ENCODE measurements at places on chromosomes 12 and 14. TPM values are rescaled to one million over a fixed set of nuclear protein-coding genes. Genes with fewer than 3 reads are reported as not detected.

- H3K27ac ChIP-seq: no peak overlapping the region
- no peaks in the 10 kb centered on the region for H3K27me3 ChIP-seq
- DNase-seq: no peak
- H3K4me3 ChIP-seq: peak overlapping the region; percentile 68
- H3K4me1 ChIP-seq: peaks cover 48% of the 10 kb centered on the region
- peaks cover 4% of the 10 kb centered on the region for H3K36me3 ChIP-seq
Observed at GRCh38 chr12:121534495-121535148, 46.2 kb downstream of the KDM2B start.

DNA sequence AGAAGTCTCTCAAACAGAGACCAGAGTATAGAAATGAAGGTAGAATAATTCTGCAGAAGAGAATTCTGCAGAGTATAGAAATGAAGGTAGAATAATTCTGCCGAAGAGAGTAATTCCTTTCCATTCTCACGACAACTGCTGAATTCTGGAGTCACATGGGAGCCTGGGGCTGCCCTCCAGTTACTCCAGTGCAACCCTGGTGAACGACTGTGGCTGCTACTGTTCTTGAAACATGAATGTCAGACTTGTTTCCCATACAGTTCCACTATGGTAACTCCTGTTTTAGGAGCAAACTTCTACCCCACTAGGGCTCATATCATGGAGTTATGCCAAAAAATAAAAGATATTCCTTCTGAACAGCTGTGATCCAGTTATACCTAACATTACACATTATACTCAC lies 164.4 kb downstream of the KICS2 start:
- peaks cover 7% of the 10 kb centered on the region for H3K36me3 ChIP-seq
- no peak overlapping the region for H3K4me3 ChIP-seq
- no peak overlapping the region for H3K27ac ChIP-seq
- DNase-seq: no peak
- peaks cover 24% of the 10 kb centered on the region for H3K4me1 ChIP-seq

DNA sequence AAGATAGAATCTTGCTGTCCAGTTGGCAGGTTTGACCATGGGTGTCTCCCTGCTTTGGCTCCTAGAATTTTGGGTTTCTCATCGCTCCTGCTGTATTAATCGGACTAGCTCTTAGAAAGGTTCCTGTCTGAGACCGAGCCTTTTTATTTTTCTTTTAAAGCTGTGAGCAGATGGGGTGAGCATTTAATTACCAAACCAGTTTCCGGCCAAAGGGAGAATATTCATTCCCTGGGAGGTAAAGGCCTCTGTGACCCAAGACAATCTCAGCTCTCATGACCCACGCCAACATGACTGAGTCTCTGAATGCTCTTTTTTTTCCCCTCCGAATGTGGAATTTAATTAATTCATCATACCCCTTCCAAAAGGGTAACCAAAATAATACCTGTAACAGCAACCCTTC lies 464.7 kb upstream of the TMEM132C start:
- H3K27ac ChIP-seq: no peak overlapping the region
- H3K27me3 ChIP-seq: no peaks in the 10 kb centered on the region
- no peaks in the 10 kb centered on the region for H3K4me1 ChIP-seq
- no peak for DNase-seq
- H3K4me3 ChIP-seq: no peak overlapping the region

ATG2B gene
- 17.0 TPM for total RNA-seq

DNA sequence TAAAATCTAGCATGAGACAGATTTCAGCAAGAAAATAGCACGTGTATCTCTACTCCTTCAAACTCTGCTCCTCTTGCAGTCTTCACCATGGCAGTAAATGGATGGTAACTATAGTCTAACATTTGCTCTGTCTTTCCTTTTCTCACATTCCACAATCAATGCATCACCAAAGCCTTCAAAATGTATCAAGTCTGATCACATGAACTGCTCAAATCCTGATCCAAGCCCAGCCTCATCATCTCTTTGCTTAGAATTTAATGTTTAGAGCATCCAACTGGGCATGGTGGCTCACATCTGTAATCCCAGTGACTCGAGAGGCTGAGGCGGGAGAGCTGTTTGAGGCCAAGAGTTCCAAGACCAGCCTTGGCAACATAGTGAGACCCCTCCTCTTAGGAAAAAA lies 45.9 kb downstream of the CDK17 start:
- H3K4me3 ChIP-seq: no peak overlapping the region
- H3K36me3 ChIP-seq: no peaks in the 10 kb centered on the region
- no peak overlapping the region for H3K27ac ChIP-seq
- H3K27me3 ChIP-seq: no peaks in the 10 kb centered on the region
- H3K4me1 ChIP-seq: peaks cover 10% of the 10 kb centered on the region
- DNase-seq: no peak

TMEM253 gene
- total RNA-seq: 1.6 TPM

GRCh38 chr14:37116933-37117849 lies 55.2 kb downstream of the SLC25A21 start:
- no peak overlapping the region for H3K27ac ChIP-seq
- no peaks in the 10 kb centered on the region for H3K27me3 ChIP-seq
- H3K4me3 ChIP-seq: no peak overlapping the region
- H3K36me3 ChIP-seq: peaks cover 3% of the 10 kb centered on the region

DNA sequence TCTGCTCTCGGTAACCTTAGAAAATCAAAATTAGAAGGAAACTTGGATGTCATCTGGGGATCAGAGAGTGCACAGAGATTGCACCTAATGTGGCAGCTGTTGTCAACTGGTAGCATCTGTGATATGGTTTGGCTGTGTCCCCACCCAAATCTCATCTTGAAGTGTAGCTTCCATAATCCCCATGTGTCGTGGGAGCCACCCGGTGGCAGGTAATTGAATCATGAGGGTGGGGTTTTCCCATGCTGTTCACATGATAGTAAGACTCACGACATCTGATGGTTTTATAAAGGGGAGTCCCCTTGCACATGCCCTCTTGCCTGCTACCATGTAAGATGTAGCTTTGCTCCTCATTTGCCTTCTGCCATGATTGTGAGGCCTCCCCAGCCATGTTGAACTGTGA lies 127.7 kb upstream of the SRRM4 start:
- peaks cover 11% of the 10 kb centered on the region for H3K4me1 ChIP-seq
- H3K27ac ChIP-seq: no peak overlapping the region
- H3K27me3 ChIP-seq: peaks cover 31% of the 10 kb centered on the region
- no peak for DNase-seq
- H3K4me3 ChIP-seq: no peak overlapping the region

DNA sequence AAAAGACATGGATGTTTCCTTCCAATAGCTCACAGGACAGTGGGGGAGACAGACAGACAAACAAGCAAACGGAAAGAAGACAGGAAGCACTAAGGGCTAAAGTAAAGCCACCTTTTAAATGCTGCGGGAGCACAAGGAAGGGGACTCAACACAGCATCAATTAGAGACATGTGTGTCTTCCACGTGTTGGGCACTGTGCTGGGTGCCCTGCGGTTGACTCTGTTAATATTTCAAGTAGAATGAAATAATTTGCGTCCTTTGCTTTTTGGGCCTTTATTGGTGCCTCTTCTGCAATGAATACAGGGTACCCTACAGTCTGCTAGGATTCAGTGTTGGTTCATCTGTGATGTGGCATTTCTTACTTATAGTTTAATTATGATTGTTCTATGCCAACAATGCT lies 90.9 kb upstream of the CPM start:
- no peak overlapping the region for H3K4me3 ChIP-seq
- H3K4me1 ChIP-seq: peaks cover 6% of the 10 kb centered on the region
- peak overlapping the region; percentile 65 for H3K27ac ChIP-seq
- no peak for DNase-seq
- no peaks in the 10 kb centered on the region for H3K36me3 ChIP-seq

DNA sequence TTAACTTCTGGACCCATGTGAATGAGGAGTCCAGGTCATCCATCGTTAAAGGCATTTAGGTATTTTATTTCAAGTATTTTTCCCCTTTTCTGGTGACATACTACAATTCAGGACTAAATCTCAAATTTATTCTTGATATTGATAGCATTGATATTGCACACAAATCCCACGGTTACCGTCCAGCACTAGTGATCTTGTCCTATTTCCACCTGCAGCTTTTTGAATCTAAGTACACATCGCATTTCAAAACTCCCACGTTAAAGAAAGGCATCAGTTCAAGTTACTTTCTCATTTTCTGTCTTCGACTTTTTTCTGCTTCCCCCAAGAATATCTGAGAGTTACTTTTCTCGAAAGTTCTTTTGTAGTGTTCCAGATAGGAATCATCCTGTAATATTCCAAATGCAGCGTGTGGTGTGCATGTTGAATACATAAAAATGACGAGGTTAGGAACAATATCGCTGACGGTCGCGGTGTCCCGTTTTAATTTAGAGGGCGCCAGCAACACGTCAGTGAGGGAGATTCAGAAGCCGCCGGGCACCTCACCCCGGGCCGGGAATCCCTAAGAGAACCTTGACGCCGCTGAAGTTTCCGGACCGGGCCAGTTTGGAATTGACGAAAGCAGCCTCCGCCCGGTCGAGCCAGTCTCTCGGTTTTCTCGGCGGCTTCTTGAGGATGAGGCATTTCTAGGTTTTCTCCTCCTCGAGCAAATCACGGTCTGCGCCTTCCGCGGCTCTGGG lies 569 bp upstream of the RGS6 start:
- no peak overlapping the region for H3K27ac ChIP-seq
- peaks cover 11% of the 10 kb centered on the region for H3K4me1 ChIP-seq
- H3K27me3 ChIP-seq: peaks cover 53% of the 10 kb centered on the region
- H3K36me3 ChIP-seq: peaks cover 2% of the 10 kb centered on the region

DNA sequence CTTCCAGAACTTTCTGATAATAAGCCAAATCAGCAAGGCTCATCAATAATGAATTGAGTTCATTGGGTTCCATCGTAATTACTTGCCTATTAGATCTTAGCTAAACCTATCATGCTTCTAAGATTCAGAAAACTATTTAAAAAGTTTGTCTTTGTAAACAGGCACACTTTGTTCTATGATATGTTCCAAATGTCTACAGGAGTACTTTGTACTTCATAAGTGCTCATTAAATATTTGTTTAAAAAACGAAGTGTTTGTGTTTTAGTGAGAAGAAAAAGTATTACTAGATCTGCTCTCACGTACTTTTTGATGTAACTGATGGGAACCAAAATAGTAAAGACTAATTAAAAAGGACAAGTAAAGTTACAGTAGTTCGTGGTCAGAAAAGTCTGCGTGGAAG lies 172.8 kb upstream of the FLRT2 start:
- H3K4me3 ChIP-seq: no peak overlapping the region
- peaks cover 6% of the 10 kb centered on the region for H3K36me3 ChIP-seq
- H3K27ac ChIP-seq: no peak overlapping the region

- no peak for DNase-seq
- no peak overlapping the region for H3K4me3 ChIP-seq
Observed at GRCh38 chr12:44509471-44509870, 366.6 kb downstream of the NELL2 start.

DNA sequence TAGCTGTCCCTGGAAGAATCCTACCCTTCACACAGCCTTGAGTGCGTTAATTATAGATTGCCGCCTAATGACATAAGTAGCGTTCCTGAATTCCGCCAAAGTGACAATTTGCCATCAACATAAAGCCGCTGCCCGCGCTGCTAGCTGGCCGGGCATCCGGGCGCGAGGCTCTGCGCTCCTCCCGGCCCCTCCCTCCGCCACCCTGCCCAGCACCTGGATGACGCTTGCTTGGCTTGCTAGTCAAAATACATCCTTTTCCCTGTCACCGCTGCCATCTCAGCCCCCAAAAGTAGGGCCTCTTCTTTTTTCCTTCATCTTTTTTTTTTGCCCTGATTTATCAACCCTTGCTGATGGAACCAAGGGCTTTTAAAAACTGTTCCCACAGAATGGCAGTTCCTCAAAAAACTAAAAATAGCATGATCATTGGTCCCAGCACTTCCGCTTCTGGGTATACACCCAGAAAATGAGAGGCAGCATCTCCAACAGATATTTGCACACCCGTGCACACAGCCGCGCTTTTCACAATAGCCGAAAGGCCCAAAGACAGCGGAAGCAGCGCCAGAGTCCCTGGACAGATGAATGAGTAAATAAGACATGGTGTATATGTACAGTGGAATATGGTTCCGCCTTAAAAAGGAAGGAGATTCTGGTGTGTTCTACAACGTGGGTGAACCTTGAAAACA lies 235.2 kb downstream of the BCL11B start:
- no peak for DNase-seq
- peak overlapping the region; percentile 19 for H3K4me3 ChIP-seq
- peaks cover 83% of the 10 kb centered on the region for H3K27me3 ChIP-seq
- H3K27ac ChIP-seq: no peak overlapping the region

DNA sequence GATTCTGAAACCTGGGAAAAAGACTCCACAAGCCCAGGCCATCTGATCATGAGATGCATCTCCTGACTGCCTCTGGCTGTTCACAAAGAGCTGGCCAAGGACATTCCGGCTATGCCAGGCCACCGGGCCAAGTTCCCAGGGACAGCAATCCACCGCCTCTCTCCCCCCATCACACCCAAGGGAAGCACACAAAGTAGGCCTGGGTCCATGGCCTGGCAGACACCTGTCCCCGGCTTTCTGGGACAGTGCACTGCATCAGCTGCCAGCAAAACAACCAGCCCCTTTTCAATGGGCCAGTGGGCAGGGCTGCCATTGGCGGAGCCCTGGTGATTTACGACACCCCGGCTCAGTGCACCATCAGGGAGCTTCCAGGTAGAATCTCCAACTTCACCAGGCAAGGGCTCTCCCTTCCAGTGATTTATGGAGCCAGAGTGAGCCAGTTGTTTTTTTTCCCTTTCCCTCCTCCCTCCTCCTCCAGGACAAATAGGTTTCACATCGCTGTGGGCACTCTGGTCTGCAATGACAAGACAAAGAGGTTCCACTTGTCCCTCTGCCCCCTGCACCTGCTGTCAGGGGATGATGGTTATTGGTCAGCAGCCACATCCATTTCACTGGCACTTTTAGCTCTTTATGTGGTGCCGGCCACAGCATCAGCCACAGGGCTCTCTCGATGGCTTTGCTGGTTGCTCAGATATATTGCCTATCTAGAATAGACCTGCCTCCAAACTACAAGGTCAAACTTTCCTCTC lies 149.6 kb downstream of the SLC38A6 start:
- no peak for DNase-seq
- H3K27ac ChIP-seq: no peak overlapping the region
- peaks cover 22% of the 10 kb centered on the region for H3K4me1 ChIP-seq
- no peaks in the 10 kb centered on the region for H3K27me3 ChIP-seq
- no peaks in the 10 kb centered on the region for H3K36me3 ChIP-seq

CCDC184 gene
- 12.6 TPM for total RNA-seq

GRCh38 chr12:80684077-80684495 lies 23.3 kb upstream of the MYF6 start:
- no peaks in the 10 kb centered on the region for H3K4me1 ChIP-seq
- no peak overlapping the region for H3K4me3 ChIP-seq
- no peak for DNase-seq
- H3K36me3 ChIP-seq: no peaks in the 10 kb centered on the region

GRCh38 chr12:40953076-40953475 lies 235.0 kb upstream of the PDZRN4 start:
- H3K4me3 ChIP-seq: no peak overlapping the region
- no peak for DNase-seq
- no peaks in the 10 kb centered on the region for H3K27me3 ChIP-seq
- no peak overlapping the region for H3K27ac ChIP-seq

GRCh38 chr14:94575730-94576585 lies 5.3 kb upstream of the SERPINA5 start:
- no peaks in the 10 kb centered on the region for H3K36me3 ChIP-seq
- H3K4me1 ChIP-seq: peaks cover under 1% of the 10 kb centered on the region
- no peak overlapping the region for H3K4me3 ChIP-seq
- no peak for DNase-seq

GRCh38 chr12:66154776-66155175 lies 15.0 kb downstream of the TMBIM4 start:
- no peaks in the 10 kb centered on the region for H3K27me3 ChIP-seq
- peaks cover 11% of the 10 kb centered on the region for H3K4me1 ChIP-seq
